ENCODE measurements at places on chromosomes 7 and 10.
A peak's percentile ranks its signal among the peaks of the same experiment; 100 is the strongest.

DNA sequence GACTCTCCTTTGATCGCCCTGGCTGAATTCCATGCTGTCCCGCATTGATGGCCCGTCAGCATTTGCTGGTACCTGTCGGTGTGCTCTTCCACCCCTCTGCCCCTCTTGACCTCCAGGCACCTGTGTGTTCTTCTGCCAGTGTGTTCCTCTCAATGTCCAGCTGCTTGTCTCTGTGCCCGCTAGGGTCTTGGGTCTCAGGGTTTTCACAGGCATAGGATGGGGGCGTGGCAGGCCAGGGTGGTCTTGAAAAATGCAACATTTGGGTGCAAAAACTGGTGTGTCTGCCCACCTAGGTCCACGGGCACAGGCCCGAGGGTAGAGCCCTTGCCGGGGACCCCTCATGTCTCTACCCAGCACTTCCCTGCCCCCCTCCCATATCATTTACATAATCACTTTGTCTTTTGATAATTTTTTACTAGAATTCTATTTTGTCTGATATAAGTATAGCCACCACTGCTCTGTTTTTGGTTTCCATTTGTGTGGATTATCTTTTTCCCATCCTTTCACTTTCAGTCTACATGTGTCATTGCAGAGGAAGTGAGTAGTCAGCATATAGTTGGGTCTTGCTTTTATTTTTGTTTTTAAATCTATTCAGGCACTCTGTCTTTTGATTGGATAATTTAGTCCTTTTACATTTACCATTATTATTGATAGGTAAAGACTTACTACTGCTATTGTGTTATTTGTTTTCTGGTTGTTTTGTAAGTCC, 46.6 kb upstream of the ADRA2A start:
- DNase-seq: no peak

DNA sequence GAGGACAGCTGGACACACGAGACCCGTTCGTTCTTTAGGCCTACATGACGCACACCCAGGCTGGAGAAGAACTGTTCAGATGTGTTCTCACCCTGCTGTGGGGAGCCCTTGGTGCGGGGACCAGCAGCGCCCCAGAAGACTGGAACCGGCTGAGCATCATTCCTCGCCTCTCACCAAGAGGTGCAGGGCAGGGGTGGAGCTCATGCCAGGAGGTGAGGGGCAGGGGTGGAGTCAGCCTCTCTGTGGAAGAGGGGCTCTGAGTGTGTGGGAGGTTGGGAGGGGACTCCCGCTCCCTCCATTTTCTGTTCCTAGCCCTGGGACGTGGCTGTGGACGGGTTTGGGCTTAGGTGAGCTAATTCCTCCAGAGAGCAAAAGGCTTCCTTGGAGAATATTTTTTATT, 66.0 kb upstream of the SHH start:
- DNase-seq: no peak

DNA sequence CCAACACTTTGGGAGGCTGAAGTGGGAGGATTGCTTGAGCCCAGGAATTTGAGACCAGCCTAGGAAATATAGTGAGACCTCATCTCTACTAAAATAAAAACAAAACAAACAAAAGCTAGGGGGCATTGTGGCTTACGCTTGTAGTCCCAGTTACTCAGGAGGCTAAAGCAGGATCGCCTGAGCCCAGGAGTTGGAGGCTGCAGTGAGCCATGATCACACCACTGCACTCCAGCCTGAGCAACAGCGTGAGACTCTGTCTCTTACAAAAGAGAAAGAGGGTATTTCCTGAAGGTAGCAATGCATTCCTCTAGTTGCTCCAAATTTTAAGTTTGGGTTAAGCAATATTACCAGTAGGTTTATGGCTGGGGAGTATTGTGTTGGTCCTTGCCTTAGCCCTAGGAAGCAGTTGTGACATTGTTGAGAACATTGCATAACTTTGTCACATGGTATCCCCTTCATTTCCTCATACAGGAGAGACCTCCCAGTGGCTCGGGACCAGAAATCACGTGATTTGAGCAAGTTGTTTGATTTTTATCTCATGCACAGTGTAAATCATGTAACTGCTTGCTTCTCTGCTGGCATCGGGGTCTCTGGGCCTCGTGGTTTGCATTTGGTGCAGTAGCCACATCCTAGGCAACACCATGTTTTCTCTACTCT, 23.3 kb upstream of the SMARCD3 start:
- no peak for DNase-seq

GRCh38 chr10:4448030-4448429, 378.0 kb upstream of the AKR1E2 start:
- no peak for DNase-seq

- DNase-seq: peak; percentile 35
Measured at GRCh38 chr10:110643035-110643652, 992 bp upstream of the RBM20 start.

DNA sequence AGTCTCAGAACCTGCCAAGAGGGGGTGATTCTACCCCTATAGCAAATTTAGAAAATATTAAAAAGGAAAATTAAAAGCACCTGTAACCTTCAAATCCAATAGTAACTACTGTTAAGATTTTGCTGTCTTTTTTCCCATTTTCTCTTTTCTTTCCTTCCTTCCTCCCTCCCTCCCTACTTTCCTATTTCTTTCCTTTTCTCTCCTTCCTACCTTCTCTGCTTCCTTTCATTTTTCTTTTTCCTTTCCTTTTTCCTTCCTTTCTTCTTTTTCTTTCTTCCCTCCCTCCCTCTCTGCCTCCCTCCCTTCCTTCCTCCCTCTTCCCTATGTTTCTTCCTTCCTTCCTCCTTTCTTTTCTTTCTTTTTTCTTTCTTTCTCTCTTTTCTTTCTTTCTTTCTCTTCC, 120.2 kb upstream of the KCTD7 start:
- DNase-seq: no peak

GRCh38 chr10:128610113-128610512, 483.9 kb upstream of the MKI67 start:
- no peak for DNase-seq

DNA sequence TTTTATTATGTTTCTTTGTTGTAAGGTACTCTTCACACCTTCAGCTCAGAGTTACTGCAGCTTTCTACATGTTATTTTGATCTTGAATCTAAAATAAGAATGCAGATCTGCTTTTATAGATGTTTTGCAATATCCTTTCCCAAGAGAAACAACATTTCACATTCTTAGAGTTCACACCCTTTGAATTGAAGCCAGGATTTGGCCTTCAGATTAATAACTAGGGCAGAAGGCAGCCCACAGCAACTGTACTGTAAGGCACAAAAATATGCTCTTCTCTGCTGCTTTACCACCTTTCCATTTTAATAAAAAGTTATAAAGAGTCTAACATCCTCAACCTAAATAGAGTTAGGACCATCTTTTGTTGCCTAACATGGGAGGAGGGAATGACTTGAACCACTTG, 224.7 kb downstream of the LHFPL3 start:
- DNase-seq: no peak

- no peak for DNase-seq
Measured at GRCh38 chr10:95168694-95169093, 25.3 kb upstream of the ACSM6 start.

- no peak for DNase-seq
Measured at GRCh38 chr7:40538281-40538680, 403.5 kb downstream of the SUGCT start.

- DNase-seq: no peak
Measured at GRCh38 chr7:78787854-78788253, 665.6 kb downstream of the MAGI2 start.

DNA sequence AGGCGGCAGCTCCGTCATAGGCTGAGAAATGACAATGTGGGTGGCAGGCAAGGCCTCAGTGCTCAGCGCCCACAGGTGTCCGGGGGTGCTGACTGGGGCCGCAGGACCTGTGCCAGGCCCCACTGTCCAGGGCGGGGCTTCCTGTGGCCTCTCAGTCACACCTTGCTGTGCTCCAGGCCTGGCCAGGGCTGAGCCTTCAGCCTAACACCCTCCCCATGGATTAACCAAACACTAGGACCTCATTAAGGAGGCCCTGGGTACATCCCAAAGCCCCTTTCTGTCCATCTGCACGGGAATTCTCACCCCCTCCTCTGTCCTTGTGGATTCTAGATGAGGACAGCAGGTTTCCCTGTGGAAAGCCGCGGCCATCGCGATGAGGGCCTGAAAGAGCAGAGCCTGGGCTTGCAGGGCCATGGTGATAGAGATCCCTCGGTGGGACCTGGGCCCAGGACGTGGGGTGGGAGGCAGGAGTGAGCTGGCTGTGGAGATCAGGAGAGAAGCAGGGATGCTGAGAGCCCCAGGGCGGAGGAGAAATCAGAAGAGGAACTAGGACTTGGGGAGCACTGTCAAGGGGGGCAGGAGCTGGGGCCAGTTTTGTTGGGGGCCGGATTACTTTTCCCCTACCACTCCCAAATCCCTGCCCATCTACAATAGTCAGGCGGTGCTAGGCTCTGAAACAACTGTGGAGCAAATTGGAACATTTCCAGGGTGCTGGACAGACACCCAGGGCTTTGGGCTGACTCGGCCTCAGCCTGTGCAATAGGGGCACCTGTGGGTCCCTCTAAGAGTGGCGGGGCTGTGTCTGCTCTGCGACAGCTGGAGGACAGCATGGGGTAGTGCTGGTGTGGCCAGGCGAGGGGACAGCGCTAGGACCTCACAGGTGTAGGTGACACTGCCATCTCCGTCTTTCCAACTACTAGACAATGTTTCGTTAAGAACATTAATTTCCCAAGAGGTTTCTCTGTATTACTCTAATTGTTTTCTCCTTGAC, 23.3 kb upstream of the MNX1 start:
- DNase-seq: no peak

GRCh38 chr10:99466632-99467223, 36.3 kb upstream of the GOT1 start:
- no peak for DNase-seq

- DNase-seq: no peak
Measured at GRCh38 chr10:100697070-100697469, 48.3 kb upstream of the PAX2 start.

- no peak for DNase-seq
Measured at GRCh38 chr10:76070916-76071315, 639.5 kb downstream of the LRMDA start.

DNA sequence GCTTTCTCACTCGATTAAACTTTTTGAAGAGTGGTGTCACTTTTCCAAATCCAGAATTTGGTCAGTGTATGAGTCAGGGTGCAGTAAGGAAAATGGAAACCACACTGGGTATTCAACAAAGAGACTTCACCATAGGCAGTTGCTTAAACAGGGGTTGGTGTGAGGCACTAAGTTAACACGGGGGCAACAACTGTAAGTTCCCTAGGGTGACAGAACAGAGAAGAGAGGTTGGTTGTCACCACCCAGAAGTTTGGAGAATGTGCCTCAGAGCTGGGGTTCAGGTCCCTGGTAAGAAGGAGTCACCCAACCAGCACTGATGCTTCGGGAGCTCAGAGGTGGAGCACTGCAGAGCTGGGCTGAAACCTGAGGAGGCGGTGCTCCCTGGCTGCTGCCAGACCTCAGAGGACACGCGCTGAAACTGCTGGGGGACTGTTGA, 170.4 kb downstream of the ARID5B start:
- no peak for DNase-seq

- no peak for DNase-seq
Measured at GRCh38 chr10:61971003-61971325, 69.5 kb downstream of the ARID5B start.

Data from iPS-NIHi11 (cell line).